OCI-M1 (cell line): ENCODE measurements at places on chromosomes 7 and 10.

DNA sequence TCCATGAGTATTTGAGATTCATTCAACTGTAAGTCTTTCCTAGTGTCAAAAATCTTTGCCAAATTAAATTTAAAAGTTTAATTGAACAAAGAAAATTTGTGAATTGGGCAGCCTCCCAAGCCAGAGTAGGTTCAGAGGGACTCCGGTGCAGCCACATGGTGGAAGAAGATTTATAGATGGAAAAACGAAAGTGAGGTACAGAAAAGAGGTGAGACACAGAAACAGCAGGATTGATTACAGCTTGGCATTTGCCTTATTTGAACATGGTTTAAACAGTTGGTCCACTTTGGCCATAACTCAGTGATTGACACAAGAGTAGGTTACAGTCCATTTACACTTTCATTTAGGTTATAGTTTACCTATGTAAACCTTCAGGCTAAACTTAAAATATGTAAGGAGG, 465.8 kb downstream of the ARL4A start:
- no peak for DNase-seq

GRCh38 chr7:139861803-139862202, 32.7 kb downstream of the TBXAS1 start:
- DNase-seq, result no peak

DNA sequence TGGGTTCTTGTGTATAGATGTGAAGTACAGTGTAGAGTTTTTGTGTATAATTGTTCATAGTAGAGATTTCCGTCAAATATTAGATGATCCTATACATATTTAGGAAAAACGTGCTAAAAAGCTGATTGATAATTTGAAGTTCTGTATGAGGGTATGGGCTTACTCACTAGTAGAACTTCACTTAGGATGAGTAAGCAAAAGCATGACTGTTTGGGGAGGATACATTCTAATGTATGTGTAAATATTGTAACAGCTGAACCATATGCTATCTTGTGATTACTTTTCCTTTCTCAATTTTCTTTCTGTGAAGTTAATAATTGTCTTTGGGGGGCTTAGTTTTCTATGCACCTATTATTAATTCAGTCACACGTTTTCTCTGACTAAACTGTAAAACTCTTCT, 53.2 kb upstream of the PDK4 start:
- no peak for DNase-seq

- DNase-seq, result no peak
Measured at GRCh38 chr7:81925530-81925929, 155.7 kb upstream of the HGF start.

GRCh38 chr7:101602484-101603241, 26.4 kb downstream of the MYL10 start:
- DNase-seq, result peak; percentile 79

GRCh38 chr7:105246256-105246655, 142.5 kb downstream of the SRPK2 start:
- DNase-seq, result peak; percentile 37

DNA sequence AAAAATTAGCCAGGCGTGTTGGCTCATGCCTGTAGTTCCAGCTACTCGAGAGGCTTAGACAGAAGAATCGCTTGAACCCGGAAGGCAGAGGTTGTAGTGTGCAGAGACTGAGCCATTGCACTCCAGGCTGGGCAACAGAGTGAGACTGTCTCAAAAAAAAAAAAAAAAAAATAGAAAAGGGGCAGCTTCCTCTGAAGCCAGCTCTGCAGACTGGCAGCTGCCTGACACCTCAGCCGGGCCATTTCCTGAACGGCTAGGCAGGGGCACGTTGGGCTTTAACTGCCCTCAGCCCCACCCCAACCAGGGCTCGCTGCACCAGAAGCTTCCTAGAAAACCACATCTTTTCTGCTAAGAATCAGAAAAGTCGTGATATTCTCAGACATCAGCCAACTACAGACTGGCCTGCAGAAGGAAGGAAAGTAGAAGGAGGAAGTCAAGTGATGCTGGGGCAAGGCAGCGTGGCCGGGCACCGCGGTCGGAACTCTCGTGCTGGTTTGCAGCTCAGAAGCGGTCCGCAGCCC, 38.0 kb downstream of the PRKAG2 start:
- peak; percentile 0 for DNase-seq

- DNase-seq, result peak; percentile 38
Measured at GRCh38 chr10:80460399-80461207, 6.5 kb downstream of the TSPAN14 start.
